ENCODE measurements at places on chromosomes 4 and X.
A peak's percentile ranks its signal among the peaks of the same experiment; 100 is the strongest.

DNA sequence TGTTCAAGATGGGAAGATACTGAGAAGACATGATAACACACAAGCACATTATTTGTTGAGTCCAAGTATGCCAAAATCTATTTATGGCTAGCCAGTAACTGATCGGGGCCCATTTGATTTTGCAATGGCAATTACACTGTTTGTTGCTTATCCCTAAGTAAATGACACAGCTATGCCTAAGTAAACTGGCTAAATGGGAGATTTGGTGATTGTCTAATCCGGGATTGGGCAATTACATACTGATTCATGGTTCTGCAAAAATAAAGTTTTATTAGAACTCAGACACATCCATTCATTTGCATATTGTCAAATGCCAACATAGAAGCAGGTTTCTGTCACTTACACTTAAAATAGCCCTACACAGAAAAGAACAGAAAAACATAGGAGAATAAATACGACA is 140.2 kb upstream of the TBL1X start:
- no peak for DNase-seq

GRCh38 chr4:139153411-139154133 is 23.4 kb downstream of the ELF2 start:
- DNase-seq, result no peak

- peak; percentile 51 for DNase-seq
Observed at GRCh38 chr4:118224243-118224829, 128.5 kb downstream of the PRSS12 start.

DNA sequence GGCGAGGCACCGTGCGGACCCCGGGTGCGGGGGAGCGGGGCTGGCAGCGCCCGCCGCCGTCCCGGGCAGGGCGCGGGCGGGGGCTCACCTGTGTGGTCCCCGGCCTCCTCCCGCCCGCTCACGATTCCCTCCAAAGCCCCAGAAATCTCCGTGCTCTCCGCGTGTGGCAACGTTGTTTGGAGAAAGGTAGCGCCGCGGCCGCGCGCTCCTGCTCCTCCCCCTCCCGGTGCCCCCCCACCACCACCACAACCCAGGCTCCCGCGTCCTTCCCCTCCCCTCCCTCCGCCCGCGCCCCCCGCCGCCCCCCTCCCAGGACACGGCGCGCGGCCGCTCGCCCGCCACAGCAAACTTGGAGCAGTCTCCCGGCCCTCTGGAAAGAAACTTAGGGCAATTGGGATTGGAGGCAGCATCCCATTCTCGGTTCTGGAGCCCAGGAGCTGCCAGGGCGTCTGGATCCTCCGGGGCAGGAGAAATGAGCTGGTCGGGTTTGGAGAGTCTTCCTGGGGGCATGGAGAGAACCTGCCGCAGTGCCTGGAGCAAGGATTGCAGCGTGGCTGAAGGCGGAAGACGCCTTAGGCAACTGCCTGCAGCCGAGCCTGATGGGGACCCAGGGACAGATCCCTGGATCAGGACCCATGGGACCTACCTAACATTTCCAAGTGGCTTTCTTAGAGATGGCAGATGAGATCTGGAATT is 855 bp downstream of the KLF3 start:
- no peak for DNase-seq

DNA sequence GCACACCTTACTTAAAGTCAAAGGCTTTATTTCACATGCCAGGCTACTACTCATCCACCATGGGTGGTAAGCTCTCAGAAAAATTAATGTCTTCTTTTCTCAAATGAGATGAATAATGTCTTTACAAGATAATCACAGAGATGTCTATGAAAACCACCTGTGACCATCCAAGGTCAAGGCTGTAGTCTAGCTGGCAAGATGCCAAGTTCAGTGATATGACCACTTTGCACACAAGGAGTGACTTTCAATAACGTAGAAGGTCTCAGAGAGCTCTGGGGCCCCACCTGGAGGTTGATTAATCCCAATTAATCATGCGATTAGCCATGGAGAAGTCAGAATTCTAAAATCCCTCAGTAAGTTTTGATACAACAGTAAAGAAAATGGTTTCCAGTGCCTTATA is 20.5 kb downstream of the ANOS1 start:
- no peak for DNase-seq

DNA sequence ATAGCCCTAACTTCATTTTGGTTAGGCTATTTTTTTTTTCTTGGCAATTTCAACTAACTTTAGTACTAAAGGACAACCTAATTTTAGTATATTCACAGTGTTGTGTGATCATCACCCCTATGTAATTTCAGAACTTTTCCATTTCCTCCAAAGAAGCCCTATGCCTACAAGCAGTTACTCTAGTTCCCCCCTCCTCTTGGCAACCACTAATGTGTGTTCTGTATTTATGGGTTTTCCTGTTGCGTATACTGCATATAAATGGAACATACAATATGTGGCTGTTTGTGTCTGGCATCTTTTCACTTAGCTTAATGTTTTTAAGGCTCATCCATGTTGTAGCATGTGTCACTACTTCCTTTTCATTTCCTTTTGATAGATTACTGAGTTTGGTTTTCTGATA is 57.6 kb downstream of the N4BP2 start:
- DNase-seq, result peak; percentile 7

GRCh38 chrX:7318661-7319060 is 170.7 kb upstream of the PUDP start:
- DNase-seq, result no peak

GRCh38 chr4:55409468-55410171 is 13.9 kb downstream of the TMEM165 start:
- peak; percentile 17 for DNase-seq

GRCh38 chrX:102765217-102765616 is 44.7 kb downstream of the GPRASP3 start:
- DNase-seq, result no peak

DNA sequence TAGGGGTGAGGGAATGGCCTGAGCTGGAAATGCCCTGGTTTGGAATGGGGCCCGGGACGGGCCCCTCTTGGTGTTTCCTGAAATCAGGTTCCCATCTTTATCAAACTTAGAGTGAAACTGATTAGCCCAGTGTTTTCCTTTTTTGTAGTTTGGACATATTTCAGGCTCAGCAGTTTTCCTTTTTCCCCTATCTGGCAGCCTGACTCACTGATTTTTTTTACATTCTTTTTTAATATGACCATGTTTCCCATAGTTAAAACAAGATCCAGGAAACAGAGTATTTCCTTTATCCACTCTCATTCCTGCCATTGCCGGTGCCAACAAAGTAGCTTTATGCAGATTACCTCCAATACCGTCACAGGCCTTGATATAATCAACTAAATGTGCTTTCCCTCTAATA is 20.5 kb upstream of the C4orf17 start:
- no peak for DNase-seq

- no peak for DNase-seq
Observed at GRCh38 chr4:88320780-88321373, 36.5 kb upstream of the PPM1K start.

- no peak for DNase-seq
Observed at GRCh38 chr4:79227860-79228259, 98.0 kb downstream of the NAA11 start.

- no peak for DNase-seq
Observed at GRCh38 chr4:42048394-42048793, 58.1 kb downstream of the SLC30A9 start.

GRCh38 chr4:94219402-94219801 is 11.7 kb downstream of the SMARCAD1 start:
- DNase-seq, result no peak

DNA sequence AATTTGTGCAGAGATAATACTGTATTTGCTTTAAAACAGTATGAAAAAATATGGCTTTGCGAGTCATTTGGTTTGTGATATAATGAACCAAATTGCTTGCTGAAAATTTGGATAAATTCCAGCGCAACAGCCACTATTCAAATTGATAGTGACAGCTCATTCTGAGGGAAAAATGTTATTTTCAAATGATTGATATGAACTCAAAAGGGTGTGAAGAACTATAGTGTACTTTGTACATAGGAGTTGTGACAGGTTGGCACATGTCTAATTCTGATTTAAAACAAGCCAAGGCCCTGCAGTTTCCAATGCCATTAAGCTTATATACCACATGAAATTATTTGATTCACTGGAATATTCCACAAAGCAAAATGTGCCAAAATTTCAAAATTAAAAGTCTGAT is 1628.9 kb upstream of the AGA start:
- DNase-seq, result no peak

- DNase-seq, result no peak
Observed at GRCh38 chr4:7549866-7550265, 115.1 kb upstream of the PSAPL1 start.

- DNase-seq, result no peak
Observed at GRCh38 chr4:152372444-152372843, 163.4 kb downstream of the FBXW7 start.

DNA sequence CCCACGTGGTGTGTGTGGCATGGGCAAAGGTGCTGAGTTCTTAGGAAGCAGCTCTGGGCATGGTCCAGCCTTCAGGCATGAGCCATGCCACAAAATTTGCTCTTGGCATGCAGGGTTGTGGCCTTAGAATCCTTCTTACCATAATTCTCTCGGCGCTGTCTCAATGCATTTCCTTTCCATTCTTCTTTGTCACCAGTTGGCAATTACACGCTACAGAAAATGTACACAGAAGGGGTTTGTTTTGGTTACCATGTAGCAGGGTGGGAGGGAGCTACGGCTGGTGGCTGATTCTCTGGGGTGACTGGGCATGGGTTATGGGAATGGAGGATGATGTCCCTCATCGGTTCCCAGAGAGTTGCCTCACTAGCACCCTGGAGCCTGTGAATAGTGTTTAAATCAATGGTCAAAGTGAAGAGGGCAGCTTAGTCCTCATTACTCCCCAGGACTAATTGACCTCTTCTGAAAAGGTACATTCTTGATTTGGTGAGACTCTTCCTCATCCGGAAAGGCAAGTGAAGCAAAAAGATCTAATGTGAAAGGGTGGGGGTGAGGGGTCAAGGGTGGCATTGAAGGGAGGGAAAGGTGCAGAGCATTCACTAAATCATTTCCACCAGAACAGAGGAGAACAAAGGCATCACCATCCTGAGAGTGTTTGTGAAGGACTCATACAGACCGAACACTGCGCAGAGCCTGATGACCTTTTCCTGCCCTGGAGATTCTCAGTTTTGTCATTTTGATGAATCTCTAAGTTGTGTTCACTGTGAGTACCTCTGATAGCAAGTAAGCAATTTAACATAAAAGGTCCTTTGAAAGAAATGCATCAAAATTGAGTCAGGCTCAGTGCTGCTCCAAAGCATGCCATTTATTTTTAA is 199.8 kb upstream of the SFRP2 start:
- DNase-seq, result no peak

DNA sequence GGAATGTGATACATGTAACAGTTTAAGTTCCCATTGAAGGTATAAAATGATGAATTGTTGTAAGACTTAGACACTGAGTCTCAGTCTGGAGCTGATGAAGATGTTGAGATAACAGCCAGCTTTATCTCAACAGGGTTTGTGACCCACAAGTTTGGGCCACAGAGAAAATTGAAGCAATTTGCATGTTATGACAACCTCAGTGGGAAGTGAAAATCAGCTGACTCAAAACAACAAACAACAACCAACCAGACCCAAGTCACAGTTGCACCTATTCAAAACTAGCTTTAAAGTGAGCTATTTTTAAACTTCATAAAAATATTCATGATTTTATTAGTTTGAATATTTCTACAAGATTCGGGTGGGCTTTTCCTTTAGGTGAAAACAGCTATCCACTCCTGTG is 8.0 kb downstream of the SFRP2 start:
- no peak for DNase-seq

GRCh38 chr4:152200511-152201333 is 335.2 kb downstream of the FBXW7 start:
- no peak for DNase-seq

GRCh38 chrX:47202316-47202715 is 8.7 kb downstream of the UBA1 start:
- DNase-seq, result no peak

DNA sequence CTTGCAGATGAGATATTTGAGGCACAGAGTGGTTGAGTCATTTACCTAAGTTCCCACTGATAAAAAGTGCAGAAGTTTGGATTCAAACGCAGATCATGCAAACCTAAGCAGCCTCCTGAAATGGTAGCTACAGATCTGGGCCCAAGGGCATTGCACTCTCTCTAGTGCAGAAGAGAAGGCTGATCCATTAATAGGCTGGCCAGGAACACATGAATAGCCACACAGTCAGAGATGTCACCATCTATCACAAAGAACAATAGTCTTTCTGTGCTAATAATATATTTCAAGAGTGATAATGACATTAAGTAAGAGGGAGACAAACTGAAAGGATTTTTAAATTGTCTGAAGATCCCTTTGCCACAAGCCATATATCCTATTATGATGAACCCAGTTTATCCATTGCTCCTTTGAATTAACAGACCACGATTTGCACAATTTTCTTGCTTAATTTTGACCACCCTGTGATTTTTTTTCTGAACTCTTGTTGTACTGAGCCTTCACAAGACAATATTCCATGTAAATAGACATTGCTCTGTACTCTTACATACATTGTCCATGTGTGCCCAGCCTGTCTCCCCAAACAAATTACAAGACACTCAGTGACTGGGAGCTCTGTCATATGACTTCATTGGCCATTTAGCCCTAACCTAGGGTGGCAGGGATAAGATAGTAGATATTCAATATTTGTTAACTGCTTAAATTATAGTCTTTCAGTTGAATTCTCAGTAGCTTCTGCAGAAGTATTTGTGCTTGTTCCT is 112.4 kb upstream of the RBPJ start:
- DNase-seq, result no peak

- DNase-seq, result no peak
Observed at GRCh38 chr4:72319601-72320021, 249.4 kb downstream of the ADAMTS3 start.

DNA sequence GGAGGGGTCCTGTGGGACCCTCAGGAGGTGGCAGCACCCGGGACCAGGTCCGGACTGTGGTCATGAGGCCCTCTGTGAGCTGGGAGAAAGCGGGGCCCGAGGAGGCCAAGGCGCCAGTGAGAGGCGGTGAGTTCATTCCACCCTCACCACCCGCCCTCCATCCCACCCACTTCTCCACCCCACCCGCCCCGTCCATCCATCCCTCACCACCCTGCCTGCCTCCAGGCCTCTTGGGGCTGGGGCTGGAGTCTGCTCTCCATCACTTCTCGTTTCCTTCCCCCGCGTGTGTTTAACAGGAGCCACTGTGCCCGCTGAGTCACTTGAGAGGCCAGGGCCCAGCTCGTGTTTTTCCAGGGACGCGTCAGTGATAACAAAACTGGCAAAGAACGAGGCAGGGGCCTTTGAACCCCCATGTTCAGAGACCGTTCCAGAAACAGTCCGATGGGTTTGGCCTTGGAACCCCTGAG is 6.2 kb downstream of the SH3TC1 start:
- no peak for DNase-seq

GRCh38 chr4:153438916-153439756 is 27.0 kb upstream of the TMEM131L start:
- DNase-seq, result no peak
